ENCODE measurements at places on chromosomes 7 and 10. TPM values are rescaled to one million over a fixed set of nuclear protein-coding genes. Genes with fewer than 3 reads are reported as not detected.

DNA sequence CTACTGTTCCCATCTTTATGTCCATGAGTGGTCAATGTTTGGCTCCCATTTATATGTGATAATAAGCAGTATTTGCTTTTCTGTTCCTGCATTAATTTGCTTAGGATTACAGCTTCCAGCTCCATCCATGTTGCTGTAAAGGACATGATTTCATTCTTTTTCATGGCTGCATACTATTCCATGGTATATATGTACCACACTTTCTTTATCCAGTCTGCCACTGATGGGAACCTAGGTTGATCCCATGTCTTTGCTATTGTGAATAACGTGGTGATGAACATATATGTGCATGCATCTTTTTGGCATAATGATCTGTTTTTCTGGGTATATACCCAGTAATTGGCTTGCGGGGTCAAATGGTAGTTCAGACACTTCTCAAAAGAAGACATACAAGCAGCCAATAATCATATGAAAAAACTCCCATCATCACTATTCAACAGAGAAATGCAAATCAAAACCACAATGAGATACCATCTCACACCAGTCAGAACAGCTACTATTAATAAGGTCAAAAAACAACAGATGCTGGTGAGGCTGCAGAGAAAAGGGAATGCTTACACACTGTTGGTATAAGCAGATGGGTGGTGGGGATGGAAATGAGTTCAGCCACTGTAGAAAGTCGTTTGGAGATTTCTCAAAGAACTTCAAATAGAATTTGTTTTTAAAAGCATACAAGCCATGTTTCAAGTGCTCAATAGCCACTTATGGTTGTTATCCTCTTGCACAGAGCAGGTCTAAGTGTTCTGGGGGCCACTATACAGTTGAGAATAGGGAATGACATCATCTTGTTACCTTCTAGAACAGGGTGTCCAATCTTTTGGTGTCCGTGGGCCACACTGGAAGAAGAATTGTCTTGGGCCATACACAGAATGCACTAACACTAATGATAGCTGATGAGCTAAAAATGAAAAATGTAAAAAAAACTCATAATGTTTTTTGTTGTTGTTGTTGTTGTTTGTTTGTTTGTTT is 23.2 kb upstream of the SDK1 start:
- H3K4me3 ChIP-seq: no peak overlapping the region
- DNase-seq: no peak
- H3K4me1 ChIP-seq: no peaks in the 10 kb centered on the region
- peaks cover 11% of the 10 kb centered on the region for H3K27me3 ChIP-seq
- no peaks in the 10 kb centered on the region for H3K36me3 ChIP-seq

DNA sequence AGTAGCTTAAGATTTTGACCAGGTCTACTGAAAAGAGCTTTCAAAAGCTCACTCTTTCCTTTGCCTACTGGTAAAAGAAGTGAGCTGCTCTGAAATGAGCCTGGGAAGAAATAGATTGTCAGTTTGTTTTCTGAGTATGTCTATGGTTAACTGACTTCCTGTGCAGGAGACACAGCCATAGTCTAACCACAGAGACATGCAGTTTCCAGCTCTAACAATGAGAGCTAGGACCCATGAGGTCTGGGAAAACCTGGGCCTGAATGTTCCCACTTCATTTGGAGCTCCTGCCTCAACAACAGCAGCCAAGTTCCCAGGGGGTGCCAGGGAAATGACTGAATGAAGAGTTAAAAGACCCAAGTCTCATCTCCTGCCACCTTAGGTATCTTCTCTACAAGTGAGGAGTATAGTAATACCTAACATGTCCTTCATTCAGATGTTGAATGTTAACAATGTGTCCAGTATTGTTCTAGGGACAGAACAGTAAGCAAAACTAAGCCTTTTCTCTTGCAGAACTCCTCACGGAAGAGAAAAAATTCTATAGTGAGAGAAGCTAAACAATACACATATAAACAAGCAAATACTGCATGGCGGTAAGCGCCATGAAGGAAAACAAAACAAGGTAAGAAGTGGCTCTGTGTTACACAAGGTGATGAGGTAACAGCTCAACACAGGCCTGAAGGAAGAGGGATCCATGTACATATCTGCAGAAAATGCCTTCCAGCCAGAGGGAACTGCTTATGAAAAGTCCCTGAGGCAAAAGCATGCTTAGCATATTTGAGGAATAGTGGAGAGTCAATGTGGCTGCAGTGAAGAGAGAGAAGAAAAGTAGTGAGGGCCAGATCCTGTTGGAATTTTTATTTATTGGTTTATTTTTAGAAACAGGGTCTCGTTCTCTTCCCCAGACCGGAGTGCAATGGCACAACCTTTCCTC is 26.4 kb upstream of the ANKRD1 start:
- no peak overlapping the region for H3K4me3 ChIP-seq
- H3K27me3 ChIP-seq: peaks cover 4% of the 10 kb centered on the region

GRCh38 chr10:10821926-10822325 is 195.7 kb upstream of the CELF2 start:
- H3K4me1 ChIP-seq: no peaks in the 10 kb centered on the region
- H3K4me3 ChIP-seq: no peak overlapping the region
- H3K27me3 ChIP-seq: peaks cover 19% of the 10 kb centered on the region

GRCh38 chr10:123860209-123860608 is 31.4 kb downstream of the CPXM2 start:
- H3K4me3 ChIP-seq: no peak overlapping the region
- H3K27me3 ChIP-seq: peaks cover 67% of the 10 kb centered on the region
- no peak overlapping the region for H3K27ac ChIP-seq
- H3K36me3 ChIP-seq: no peaks in the 10 kb centered on the region
- no peak for DNase-seq

GRCh38 chr10:97138174-97138573 is 47.6 kb downstream of the SLIT1 start:
- H3K36me3 ChIP-seq: no peaks in the 10 kb centered on the region
- H3K4me3 ChIP-seq: no peak overlapping the region
- H3K27me3 ChIP-seq: peaks cover 7% of the 10 kb centered on the region
- H3K27ac ChIP-seq: no peak overlapping the region
- DNase-seq: no peak
- peaks cover 6% of the 10 kb centered on the region for H3K4me1 ChIP-seq

GRCh38 chr7:69217516-69218350 is 380.5 kb upstream of the AUTS2 start:
- no peaks in the 10 kb centered on the region for H3K36me3 ChIP-seq
- H3K4me3 ChIP-seq: no peak overlapping the region
- H3K27ac ChIP-seq: no peak overlapping the region
- no peaks in the 10 kb centered on the region for H3K27me3 ChIP-seq

- H3K27ac ChIP-seq: no peak overlapping the region
- H3K27me3 ChIP-seq: no peaks in the 10 kb centered on the region
- no peak overlapping the region for H3K4me3 ChIP-seq
- H3K36me3 ChIP-seq: no peaks in the 10 kb centered on the region
Observed at GRCh38 chr7:119545118-119545517, 727.9 kb upstream of the KCND2 start.

Gene ATP5MK
- total RNA-seq: 393 TPM

GRCh38 chr7:141342621-141343408 is 208.4 kb upstream of the AGK start:
- no peak for DNase-seq
- H3K27me3 ChIP-seq: no peaks in the 10 kb centered on the region
- H3K4me1 ChIP-seq: no peaks in the 10 kb centered on the region
- H3K36me3 ChIP-seq: no peaks in the 10 kb centered on the region
- H3K27ac ChIP-seq: no peak overlapping the region
- no peak overlapping the region for H3K4me3 ChIP-seq

Gene TNS3
- 0.04 TPM for total RNA-seq

GRCh38 chr7:76089865-76090475 is 42.1 kb downstream of the MDH2 start:
- no peak for DNase-seq
- no peak overlapping the region for H3K4me3 ChIP-seq
- H3K36me3 ChIP-seq: no peaks in the 10 kb centered on the region
- no peaks in the 10 kb centered on the region for H3K27me3 ChIP-seq
- H3K27ac ChIP-seq: no peak overlapping the region

Gene EFCAB10
- total RNA-seq: not detected

- DNase-seq: no peak
- H3K27ac ChIP-seq: no peak overlapping the region
Observed at GRCh38 chr10:78473006-78473405, 439.3 kb downstream of the RPS24 start.

Gene ACSM6
- total RNA-seq: not detected

- peak overlapping the region; percentile 67 for H3K27ac ChIP-seq
- no peaks in the 10 kb centered on the region for H3K27me3 ChIP-seq
- peak; percentile 77 for DNase-seq
- peak overlapping the region; percentile 58 for H3K4me3 ChIP-seq
Observed at GRCh38 chr7:151448261-151449252, 8.6 kb upstream of the CRYGN start.

DNA sequence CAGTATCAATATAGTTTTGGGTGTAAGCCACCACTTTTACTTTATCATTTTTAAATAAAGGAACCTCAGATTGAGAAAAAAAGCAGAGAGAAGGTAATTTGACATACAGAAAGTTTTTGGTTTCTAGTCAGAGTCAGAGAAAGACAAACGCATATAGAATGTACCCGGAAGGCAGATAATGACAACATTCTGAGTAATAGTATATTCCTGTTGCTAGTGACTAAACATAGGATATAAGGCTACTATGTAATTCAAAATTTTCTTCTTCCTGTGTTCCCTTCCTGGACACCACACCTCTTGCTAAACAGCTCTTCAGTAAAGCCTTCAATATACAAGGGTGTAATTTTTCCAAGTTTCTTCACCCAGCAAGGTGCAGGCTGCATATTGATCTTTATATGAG is 597.6 kb downstream of the PCDH15 start:
- H3K4me3 ChIP-seq: no peak overlapping the region
- H3K36me3 ChIP-seq: no peaks in the 10 kb centered on the region
- DNase-seq: no peak
- H3K27ac ChIP-seq: no peak overlapping the region

Gene GJD4
- not detected for total RNA-seq

Gene THNSL1
- total RNA-seq: 6.2 TPM

- H3K36me3 ChIP-seq: no peaks in the 10 kb centered on the region
- H3K27me3 ChIP-seq: no peaks in the 10 kb centered on the region
- no peak overlapping the region for H3K4me3 ChIP-seq
- no peak for DNase-seq
Observed at GRCh38 chr7:130379019-130379418, 1.3 kb upstream of the CPA1 start.

GRCh38 chr7:90178166-90178565 is 23.9 kb downstream of the STEAP1 start:
- no peak overlapping the region for H3K27ac ChIP-seq
- no peak for DNase-seq
- no peaks in the 10 kb centered on the region for H3K27me3 ChIP-seq
- no peak overlapping the region for H3K4me3 ChIP-seq
- no peaks in the 10 kb centered on the region for H3K36me3 ChIP-seq
- H3K4me1 ChIP-seq: peaks cover 23% of the 10 kb centered on the region

GRCh38 chr10:491667-492424 is 197.6 kb downstream of the DIP2C start:
- H3K36me3 ChIP-seq: no peaks in the 10 kb centered on the region
- H3K4me3 ChIP-seq: no peak overlapping the region
- H3K4me1 ChIP-seq: no peaks in the 10 kb centered on the region
- no peak overlapping the region for H3K27ac ChIP-seq

DNA sequence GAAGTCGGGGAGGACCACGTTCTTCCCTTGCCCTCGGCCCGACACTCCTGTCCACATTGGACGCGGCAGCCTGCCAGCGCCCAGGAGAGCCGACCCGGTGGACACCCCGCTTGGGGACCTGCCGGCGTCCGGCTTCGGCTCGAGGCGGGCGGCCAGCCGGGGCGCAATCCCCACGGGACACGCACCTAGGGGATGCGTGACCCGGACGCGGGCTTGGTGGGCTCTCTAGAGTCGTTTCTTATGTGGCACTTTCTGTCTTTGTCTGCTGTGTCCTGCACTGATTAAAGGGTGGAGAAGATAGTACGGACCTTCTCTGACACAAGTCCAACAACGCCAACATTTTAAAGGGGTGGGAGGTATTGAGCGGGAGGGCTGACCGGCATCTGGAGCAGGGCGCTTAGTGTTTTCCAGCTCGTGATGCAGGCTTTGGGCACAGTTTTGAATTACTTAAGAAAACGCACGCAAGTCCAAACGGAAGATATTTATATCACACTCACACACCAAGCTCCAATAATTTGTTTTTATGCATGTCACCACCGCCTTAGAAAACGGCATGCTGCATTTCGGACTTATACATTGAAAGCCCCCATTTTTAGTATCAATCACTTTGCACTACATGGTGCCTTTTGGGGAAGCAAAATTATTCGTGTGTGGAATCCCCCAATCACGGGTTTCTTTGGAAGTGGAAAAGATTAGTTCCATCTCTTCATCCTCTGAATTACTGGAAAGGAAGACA is 3.9 kb upstream of the SPAG6 start:
- peak overlapping the region; percentile 73 for H3K4me3 ChIP-seq
- H3K4me1 ChIP-seq: peaks cover 22% of the 10 kb centered on the region
- no peaks in the 10 kb centered on the region for H3K36me3 ChIP-seq
- H3K27me3 ChIP-seq: peaks cover 86% of the 10 kb centered on the region
- peak overlapping the region; percentile 92 for H3K27ac ChIP-seq
- no peak for DNase-seq

Gene PALD1
- 9.9 TPM for total RNA-seq

Gene TRIM50
- not detected for total RNA-seq

Gene MLXIPL
- 17.4 TPM for total RNA-seq

DNA sequence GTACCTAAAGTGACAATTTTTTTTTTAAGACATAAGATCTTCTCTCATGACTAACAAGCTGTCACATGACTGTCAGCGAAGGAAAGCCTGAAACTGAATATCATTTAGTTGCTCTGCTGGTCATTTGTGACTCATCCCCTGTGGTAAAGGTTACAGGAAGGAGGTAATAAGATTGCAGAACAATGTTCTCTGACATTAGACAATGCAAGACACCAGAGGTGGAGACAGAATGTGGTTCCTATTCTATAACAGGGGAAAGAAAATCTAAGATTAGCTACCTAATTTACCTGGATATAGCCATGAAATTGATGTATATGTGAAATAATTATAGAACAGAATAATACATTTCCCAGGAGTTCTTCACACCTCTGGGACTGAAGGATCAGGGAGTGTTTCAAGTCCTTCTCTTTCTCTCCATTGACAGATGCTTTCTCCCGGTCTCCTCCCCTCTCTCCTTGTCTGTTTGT is 47.7 kb downstream of the LRGUK start:
- DNase-seq: peak; percentile 32
- no peak overlapping the region for H3K4me3 ChIP-seq
- H3K4me1 ChIP-seq: no peaks in the 10 kb centered on the region
- no peak overlapping the region for H3K27ac ChIP-seq

Gene SPDYE16
- not detected for total RNA-seq

- H3K4me3 ChIP-seq: no peak overlapping the region
- no peaks in the 10 kb centered on the region for H3K36me3 ChIP-seq
- H3K27me3 ChIP-seq: no peaks in the 10 kb centered on the region
- H3K4me1 ChIP-seq: peaks cover 4% of the 10 kb centered on the region
Observed at GRCh38 chr7:24825931-24826661, 68.8 kb upstream of the GSDME start.

GRCh38 chr10:3750006-3750816 is 34.8 kb downstream of the KLF6 start:
- H3K4me1 ChIP-seq: peaks cover 44% of the 10 kb centered on the region
- no peak overlapping the region for H3K4me3 ChIP-seq
- H3K27ac ChIP-seq: peak overlapping the region; percentile 28

Measured in A673 (cell line).